ENCODE measurements at places on chromosomes 7 and 10. TPM values are rescaled to one million over a fixed set of nuclear protein-coding genes. Genes with fewer than 3 reads are reported as not detected.

The ITPRID1 gene
- total RNA-seq, result 0.27 TPM

The OIT3 gene
- 1.4 TPM for total RNA-seq

- no peak for DNase-seq
Observed at GRCh38 chr7:41708581-41709358, 5.9 kb upstream of the INHBA start.

DNA sequence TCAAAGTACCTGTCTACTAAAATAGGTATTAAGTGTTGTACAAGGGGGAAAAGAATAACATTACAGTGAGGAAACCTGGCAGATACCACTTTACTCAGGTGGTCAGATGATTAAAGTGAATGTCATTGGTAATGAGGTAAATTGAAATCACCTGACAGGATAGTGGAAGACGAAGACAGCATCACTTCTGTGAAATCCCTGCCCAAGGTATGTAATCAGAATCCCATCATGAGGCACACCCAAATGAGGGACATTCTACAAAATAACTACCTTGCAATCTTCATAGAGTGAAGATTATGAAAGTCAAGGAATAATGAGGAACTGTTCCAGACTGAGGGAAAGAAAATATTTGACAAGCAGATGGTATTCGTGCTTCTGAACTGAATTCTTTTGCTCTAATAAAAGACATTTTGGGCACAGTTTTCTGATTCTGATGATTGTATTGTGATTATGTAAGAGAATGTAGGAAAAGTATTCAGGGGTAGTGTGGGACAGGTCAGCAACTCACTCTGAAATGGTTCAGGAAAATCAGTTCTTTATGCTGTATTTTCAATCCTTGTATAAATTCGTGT, 33.3 kb upstream of the ARMS2 start:
- no peak for DNase-seq

GRCh38 chr7:110253093-110253492, 837.8 kb upstream of the LRRN3 start:
- no peak for DNase-seq

- no peak for DNase-seq
Observed at GRCh38 chr7:24297362-24297761, 13.4 kb downstream of the NPY start.

- DNase-seq, result no peak
Observed at GRCh38 chr7:138257459-138258196, 181.4 kb downstream of the AKR1D1 start.

GRCh38 chr10:124742413-124743190, 1.6 kb downstream of the FAM53B start:
- DNase-seq, result peak; percentile 80

All from cerebellum (tissue), 4 donors.